ENCODE measurements at places on chromosomes 3 and 15.

GRCh38 chr3:151044706-151045105, 40.8 kb upstream of the MED12L start:
- no peak for DNase-seq

- DNase-seq: no peak
Observed at GRCh38 chr15:85769182-85769900, 25.4 kb downstream of the KLHL25 start.

GRCh38 chr3:185421577-185422232, 58.8 kb downstream of the MAP3K13 start:
- DNase-seq: no peak

GRCh38 chr15:44801797-44802196, 65.5 kb downstream of the TRIM69 start:
- DNase-seq: no peak

DNA sequence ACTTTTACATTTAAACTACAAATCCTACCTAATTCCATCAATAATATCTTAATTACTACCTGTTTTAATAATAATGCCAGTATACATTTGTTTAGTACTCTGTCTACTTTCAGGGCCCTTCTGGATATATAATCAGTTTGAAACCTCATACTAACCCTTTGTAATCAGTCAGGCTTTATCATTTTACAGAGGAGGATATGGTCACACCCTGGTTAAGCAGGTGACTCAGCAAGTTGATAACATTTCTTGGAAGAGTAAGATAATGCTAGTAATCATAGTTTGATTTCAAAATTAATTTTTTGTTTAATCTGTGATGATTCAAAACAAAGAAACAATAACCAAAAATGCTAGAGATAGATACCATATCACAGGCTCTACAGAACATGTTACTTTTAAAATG, 208.2 kb upstream of the MANF start:
- DNase-seq: no peak

- DNase-seq: no peak
Observed at GRCh38 chr3:141840737-141841544, 35.5 kb upstream of the ATP1B3 start.

GRCh38 chr3:48410205-48411040, 19.5 kb downstream of the PLXNB1 start:
- no peak for DNase-seq

DNA sequence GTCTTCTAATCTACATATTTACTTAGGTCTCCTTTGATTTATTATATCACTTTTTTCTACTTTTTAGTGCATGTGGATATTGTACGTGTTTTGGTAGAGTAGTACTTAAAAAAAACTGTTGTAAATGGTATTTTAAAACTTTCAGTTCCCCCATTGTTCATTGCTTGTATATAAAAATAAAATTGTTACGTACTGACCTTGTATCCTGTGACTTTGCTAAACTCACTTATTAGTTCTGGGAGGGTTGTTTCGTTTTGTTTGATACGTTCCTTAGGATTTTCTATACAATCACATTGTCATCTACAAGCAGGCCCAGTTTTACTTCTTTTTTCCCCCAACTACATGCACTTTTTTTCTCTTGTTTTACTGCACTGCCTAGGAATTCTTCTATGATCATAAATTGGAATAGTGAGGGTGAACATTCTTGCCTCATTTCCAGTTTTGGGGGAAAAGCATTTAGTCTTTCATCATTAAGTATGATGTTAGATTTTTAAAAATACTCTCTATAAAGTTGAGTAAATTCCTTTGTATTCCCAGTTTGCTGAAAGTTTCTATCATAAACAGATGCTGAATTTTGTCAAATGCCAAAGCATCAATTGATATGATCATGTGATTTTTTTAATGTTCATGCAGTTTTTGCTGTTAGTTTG, 33.5 kb upstream of the ACKR4 start:
- no peak for DNase-seq

- DNase-seq: no peak
Observed at GRCh38 chr3:111609700-111610099, 14.6 kb upstream of the ZBED2 start.

DNA sequence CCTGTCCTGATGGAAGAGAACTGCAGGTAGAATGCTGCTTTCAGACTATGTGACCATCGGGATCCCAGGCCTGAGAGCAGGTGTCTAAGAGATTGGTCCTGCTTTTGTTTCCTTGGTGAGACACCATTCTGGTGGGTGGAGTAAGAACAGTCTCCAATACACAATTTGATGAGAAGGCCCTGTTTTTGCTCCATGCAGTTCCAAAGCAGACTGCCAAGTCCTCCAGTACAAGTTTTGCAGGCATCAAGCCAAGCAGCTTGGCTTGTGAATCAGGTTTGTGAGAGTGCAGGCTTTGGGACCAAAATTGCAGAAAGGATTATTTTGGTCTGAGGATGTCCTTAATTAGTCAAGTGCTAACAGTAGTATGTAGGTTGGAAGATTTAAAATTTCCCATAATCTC, 381.6 kb downstream of the FOXP1 start:
- no peak for DNase-seq

- no peak for DNase-seq
Observed at GRCh38 chr3:168051070-168051469, 44.7 kb downstream of the GOLIM4 start.

- peak; percentile 5 for DNase-seq
Observed at GRCh38 chr3:156448300-156448699, 106.6 kb downstream of the SSR3 start.

- no peak for DNase-seq
Observed at GRCh38 chr15:32641517-32642059, at the start of gene SCG5. SCG5 (plus strand) TSS chr15:32641710; CDS start chr15:32643593, 1,883 bp downstream.

GRCh38 chr15:96333131-96334016, 2.9 kb downstream of the NR2F2 start:
- no peak for DNase-seq

GRCh38 chr3:26931896-26932295, 309.3 kb downstream of the LRRC3B start:
- no peak for DNase-seq

DNA sequence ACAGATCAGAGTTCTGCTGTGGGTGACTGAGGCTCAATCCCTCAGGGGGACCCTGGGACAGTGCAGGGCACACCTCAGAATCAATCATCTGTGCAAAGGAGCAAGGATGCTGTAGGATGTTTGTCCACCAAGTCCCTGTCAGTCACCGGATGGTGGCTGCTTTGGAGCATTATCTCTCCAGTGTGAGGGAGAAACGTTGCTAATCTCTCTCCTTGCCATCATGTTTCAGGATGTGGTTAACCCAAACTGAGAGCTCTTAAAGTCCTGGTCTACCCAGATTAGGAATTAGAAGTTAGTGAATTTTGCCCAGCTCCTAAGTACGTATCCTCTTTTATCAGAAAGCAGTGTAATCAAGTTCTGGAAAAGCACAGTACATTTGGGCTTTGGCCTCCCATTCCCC, 26.2 kb upstream of the LRRC3B start:
- DNase-seq: no peak

- DNase-seq: no peak
Observed at GRCh38 chr3:12328132-12328836, 39.4 kb downstream of the PPARG start.
